ENCODE measurements at places on chromosomes 6 and 20.
A peak's percentile ranks its signal among the peaks of the same experiment; 100 is the strongest.

DNA sequence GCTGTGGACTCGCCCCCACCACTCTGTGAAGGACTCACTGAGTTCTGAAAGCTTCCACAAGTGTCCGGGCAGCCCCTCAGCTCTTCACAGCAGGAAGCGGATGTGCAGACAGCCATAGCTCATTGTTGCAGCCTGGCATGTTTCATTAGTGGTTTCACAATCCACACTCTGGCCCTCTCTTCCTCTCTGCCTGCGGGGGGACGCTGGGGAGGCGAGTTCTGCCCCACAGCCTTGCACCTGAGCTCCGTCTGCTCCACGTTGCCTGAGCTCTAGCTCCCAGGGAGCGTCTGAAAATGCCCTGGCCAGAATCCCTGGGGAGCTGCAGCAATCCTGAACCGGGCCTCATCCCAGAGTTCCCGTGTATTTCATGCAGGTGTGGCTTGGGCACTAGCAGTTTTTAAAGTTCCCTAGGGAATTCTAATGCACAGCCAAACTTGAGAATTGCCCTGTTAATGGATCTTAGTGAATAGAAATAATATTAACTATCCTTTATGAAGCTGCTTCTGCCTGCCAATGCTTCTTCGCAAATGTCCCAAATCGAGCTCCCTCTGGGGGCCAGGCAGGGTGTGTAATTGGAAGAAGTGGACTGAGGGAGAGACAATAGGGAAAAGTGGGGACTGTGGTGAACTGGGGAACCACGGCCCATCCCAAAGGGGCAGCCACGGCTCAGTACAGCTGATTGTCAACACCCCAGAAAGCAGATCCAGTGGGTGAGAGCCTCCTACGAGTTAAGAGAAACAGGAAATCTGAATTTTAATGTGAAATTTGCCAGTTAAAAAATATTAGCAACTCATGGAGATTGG is 51.5 kb downstream of the CTCFL start:
- DNase-seq = no peak

GRCh38 chr6:148650941-148651505 is 95.8 kb upstream of the UST start:
- DNase-seq = no peak

GRCh38 chr6:141963543-141964295 is 169.0 kb upstream of the GJE1 start:
- DNase-seq = no peak

DNA sequence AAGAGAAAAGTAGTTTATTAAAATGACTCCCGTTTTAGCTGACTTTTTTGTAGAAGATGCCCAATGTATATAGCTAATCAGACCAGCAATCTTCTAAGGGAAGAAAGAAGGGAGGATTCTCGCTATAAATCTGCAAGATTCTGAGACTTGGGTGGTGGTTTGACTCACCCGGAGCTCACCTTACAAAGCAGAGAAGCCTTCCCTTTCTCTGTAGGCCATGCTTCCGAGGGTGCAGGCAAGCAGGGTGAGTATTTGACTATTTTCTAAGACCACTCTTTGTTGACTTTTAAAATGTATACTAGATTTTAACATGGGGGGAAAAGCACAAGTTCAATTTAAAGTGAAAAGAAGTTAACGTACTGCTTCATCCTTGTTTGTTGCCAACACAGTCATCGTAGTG is 2.7 kb downstream of the OLIG3 start:
- no peak for DNase-seq

DNA sequence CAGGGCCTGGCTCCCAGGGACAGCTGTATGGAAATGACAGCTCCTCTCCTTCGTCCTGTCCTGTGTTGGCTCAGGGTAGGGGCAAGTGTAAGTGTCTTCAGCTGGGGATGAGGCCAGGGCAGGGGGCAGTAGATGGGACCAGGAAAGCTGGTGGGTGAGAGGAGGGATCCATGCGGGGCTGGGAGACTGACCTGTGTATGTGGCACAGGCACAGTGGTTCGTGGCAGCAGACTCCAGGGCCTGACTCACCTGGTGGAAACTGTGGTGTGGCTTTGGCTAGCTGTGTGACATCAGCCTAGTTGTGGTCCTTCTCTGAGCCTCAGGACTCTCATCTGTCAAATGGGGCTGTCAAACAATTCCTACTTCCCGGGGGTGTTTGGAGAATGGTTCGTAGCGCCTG is 13.7 kb upstream of the SCRT2 start:
- no peak for DNase-seq

GRCh38 chr6:117351521-117351920 is 74.2 kb downstream of the ROS1 start:
- no peak for DNase-seq

DNA sequence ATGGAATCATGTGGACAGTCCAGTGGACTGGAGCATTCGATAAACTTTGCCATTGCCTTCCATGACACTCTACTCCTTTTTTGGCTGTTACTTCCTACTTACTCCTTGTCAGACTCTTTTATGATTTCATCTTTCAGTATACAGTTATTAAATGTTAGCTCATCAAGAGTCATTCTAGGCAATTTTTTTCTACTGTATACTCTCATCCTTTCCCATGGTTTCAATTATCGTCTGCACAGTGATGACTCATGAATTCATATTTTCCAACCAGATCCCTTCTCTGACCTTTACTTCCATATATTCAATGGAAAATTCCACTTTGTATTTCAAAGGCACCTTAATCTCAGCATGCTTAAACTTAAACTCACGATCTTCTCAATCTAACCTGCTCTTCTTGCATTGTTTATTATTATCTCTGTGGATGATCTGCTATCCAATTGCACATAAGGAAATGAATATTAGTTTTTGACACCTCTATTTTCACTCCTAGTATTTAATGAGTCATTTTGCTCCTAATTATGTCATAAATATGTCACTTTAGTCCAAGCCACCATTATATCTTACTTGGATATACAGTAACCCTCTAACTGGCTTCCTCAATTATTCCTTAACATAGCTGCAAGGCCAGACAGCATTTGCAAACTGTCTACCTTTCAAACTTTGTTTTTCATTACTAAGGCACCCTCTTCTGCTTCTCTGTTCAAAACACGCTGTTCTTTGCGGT is 427.5 kb downstream of the PHF3 start:
- DNase-seq = no peak

- DNase-seq = no peak
Measured at GRCh38 chr20:51454250-51454865, 88.2 kb downstream of the NFATC2 start.

DNA sequence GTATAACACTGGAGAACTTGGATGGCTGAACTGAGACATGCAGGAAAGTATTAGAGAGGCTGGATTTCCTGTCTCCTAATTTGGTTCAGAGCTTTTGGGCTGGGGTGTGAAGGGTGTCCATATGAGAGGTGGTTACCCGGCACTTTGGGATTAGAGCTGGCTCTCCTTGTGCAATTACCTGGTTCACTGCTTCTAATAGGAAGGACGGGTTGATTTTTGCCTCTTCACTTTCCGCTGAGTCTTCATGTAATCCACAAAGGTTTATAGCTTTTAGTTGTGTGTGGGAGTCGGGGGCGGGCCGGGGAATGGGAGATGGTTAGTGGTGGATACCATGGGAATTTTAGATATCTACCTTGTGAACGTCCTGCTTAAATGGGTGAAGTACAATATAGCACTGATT is 151.5 kb downstream of the BTBD3 start:
- no peak for DNase-seq

DNA sequence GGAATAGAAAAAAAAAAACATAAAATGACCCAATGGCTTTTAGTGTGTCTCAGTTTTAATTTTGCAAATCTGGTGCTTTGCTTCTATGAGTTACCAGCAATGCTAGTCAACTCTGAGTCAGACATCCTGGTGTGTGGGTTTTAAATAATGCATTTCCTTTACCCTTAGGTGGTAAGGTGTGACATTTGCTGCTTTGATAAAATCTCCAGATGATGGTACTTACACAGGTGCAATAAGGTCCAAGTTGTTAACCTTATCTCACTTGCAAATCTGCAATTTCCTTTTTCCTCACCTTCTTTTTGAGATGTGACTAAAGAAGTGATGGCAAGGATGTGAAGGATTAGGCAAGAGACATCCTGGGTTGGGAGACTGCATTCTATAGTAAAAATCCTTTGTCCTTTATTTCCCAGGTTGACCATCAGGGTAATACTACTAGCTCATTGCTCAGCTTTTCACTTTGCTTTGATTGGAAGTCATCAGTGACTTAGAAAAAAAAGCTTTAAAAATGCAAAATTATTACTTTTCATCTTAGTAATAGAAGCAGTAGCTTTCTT is 818.5 kb upstream of the FLRT3 start:
- no peak for DNase-seq

- DNase-seq = peak; percentile 17
Measured at GRCh38 chr6:28383235-28384142, 16.1 kb downstream of the ZSCAN12 start.

- no peak for DNase-seq
Measured at GRCh38 chr6:3764516-3765335, 13.2 kb upstream of the PXDC1 start.

DNA sequence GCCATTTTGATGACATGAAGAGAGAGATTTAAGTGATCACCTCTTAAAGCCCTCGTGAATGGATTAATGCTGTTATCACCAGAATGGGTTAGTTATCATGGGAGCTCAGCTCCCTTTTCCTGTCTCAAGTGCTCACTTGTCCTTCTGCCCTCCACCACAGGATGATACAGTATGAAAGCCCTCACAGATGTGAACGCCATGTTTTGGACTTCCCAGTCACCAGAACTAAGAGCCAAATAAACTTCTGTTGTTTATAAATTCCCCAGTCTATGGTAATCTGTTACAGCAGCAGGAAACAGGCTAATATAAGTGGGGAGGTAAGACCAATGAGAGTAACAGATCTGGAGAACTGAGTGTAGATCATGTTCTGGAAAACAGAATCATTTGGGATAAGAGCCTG is 493.2 kb downstream of the CDKAL1 start:
- DNase-seq = no peak

GRCh38 chr6:168695701-168696100 is 254.7 kb downstream of the SMOC2 start:
- DNase-seq = no peak

GRCh38 chr20:18740726-18741125 is 72.9 kb upstream of the SCP2D1 start:
- DNase-seq = no peak

DNA sequence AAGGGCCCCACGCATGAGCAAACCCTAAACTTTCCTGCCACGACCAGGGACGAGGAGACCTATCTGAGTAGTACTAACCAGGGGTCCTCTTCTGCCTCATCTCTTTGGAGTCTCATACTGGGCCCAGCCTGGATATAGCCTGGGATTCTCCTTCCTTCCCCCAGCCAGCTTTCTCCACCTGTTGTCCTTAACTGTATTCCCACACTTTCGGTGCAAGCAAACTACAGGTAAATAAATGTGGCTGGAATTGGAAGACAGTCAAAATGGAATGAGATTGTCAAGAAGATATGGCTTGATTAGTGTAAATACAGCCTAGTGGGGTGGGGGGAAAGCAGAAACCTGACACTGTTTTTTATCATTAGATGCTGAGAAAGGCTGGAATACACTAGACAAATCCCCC is 23.5 kb upstream of the LY86 start:
- no peak for DNase-seq

DNA sequence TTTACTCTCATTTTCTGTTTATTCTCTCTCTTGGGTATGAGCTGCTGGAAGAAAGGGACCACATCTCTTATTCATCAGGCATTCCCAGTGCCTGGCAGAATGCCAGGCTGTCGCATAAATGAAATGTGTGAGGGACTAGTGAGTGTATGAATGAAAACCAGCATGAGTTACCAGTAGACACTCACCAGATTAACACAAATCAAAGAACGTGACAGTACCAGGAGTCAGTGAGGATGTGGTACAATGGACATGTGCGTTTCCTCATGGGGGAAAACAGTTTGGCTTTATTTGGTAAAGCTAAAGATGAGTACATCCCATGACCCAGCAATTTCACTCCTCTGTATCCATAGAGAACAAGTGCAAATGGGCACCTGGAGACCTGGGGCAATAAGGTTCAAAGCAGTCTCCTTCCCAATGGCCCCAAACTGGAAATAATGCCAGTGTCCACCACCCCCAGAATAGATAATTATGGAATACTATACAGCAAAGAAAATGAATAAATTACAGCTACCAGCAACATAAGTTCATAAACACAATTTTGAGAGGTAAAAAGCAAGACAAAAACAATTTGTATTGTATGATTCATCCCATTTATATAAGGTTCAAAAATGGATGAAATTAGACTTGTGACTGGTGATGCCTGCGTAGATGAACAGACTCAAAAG is 93.3 kb downstream of the CDH22 start:
- DNase-seq = no peak

- DNase-seq = no peak
Measured at GRCh38 chr6:35214869-35215664, 1.3 kb downstream of the SCUBE3 start.

- no peak for DNase-seq
Measured at GRCh38 chr20:14609328-14610221, 272.2 kb upstream of the FLRT3 start.

GRCh38 chr6:158170656-158171081 is 2.5 kb downstream of the GTF2H5 start:
- DNase-seq = no peak

DNA sequence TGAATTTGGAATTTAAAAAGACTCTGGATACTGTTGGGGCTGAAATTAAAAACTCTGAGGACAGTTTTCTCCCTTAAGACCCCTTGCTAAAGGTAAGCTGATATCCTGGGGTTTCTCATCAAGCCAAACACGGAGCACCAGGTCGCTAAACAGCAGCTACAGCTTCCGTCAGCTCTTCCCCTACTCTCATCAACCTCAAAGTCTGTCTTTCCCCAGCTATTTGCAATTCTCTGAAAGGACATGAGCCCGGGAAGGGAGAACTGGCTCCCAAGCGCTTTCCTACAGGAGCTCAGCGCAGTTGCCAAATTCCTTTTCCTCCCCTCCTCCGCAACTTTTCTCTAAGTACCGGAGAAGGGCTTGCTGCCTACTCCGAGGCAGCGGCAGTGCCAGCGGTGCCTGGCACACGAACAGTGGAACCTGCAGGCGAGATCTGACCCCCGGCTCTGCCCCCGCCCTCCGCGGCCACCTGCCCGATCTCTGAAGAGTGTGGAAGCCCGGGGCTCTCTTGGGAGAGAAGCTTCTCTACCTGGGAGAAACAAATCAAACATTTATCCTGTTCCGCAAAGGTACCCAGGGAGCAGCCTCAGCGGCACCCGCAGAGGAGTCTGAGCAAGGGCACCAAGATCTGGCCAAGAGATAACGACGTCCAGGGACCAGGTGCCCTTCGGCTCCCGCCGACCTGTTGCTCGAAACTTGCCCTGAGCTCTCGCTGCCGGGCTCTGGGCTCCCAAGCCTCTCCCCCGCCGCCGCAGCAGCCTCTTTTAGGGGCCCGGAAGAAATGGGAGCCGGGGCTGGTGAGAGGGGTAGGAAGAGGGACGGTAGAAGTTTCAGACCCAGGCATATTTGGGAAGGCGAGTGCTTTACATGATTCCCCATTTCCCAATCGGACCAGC is 2.2 kb downstream of the CBLN4 start:
- no peak for DNase-seq

- no peak for DNase-seq
Measured at GRCh38 chr6:1326535-1327121, 14.7 kb downstream of the FOXQ1 start.
